ENCODE measurements at places on chromosomes 12 and 14.

DNA sequence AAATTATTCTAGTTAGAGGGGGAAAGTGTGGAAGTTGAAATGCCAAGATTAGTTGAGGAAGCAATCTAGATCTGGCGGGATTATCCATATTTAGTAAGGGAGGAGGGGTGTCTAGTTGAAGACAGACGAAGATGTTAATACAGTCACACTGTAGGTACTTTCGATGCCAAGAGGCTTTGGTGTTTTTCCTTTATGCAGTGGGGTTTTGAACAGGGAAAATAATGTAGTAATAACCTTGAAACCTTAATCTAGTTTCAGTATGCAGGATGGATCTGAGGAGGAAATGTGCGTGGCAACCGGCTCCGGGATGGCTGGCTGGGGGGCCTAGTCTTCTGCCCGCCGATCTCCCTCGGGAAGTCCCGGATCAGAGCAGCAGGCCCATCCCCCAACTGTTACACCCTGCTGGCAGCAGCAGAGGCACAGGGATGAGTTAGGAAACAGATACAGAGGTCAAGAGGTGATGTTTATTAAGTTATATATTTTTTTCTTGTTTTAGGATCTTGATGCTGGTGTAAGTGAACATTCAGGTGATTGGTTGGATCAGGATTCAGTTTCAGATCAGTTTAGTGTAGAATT, 27.4 kb downstream of the MDM2 start:
- no peak for DNase-seq

DNA sequence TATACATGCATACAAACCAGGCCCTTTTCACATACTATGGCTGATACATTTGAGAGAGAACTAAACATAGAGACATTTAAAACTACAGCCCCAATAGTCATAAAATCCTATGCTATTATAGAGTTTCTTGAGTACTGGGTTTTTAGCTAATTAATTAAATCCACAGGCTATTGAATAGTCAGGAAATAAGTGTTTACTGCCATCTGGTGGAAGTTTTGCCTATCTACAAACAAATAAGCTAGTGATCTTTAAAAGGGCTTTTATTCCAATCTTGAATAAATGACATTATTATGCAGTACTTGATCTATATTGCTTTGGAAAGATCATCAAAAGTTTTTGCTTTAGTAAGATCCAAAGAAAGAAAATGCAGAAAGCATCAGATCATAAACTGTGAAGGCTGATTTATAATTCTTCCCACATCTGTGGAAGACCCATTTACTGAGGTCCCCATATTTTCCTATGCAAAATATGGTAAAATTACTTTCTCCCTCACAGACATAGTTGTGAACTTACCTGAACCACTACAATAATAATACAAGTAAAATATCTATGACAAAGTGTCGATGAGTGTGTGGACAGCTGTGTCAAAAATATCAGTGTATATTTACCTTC, 131.3 kb downstream of the ITPR2 start:
- no peak for DNase-seq

DNA sequence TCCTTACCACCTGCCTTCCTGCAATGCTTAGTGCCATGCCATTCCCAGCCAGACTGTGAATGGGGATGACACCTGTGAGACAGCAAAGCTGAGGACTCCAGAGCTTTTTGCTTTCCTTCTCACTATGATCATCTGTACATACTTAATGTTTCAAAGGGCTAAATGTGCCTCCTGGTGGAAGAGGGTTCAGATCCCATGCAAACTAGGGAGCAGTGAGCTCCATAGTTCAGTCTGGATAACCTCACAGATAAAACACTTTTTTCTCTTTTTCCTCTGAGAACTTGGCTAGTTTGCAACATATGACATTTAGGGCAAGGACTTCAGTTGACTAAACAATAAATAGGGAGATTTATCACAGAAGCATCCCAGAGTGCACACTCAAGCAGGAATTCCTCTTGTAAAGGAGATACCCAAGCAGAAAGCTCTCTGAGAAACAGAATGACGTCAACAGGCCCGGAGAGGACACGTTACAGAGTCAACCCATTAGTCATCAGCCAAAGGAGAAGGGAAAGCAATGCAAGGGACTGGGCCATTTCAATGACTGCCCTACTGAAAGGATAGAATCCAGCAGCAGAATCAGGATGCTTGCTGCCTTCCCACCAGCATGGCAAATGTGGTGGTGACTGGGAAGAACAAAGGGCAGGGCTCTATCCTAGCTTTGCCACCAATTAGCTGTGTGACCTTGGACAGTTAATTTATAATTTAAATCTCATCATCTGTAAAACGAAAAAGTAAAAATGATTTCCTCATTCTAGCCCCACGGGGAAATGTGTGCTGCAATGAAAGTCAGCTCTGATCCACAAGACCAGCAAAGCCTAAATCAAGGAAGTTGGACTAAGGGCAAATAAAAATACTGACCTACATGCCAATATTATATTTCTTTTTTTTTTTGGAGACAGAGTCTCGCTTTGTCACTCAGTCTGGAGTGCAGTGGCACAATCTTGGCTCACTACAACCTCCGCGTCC, 80.8 kb upstream of the ACTN1 start:
- DNase-seq: no peak

DNA sequence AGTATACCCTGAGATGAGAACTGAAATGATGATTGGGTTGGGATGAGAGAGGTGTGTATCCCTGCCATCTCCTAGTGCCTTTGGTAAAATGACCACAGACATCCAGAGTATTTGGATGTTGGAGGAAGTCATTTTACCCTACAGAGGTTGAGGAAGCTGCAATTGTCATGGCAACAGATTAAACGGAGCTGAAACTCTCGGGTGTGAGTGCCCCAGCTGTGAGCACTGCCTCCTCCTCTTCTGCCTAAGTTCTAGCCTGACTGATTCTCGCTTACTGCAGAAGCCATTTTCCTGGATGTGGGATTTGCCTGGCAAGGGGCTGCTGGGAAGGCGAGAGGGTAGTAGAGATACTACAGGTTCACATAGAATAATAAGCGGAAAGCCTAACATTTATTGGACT, 10.3 kb upstream of the PPP4R4 start:
- DNase-seq: no peak

GRCh38 chr12:24066865-24067264, 117.4 kb upstream of the SOX5 start:
- DNase-seq: no peak

- no peak for DNase-seq
Measured at GRCh38 chr12:65522956-65523860, 244.7 kb downstream of the MSRB3 start.

GRCh38 chr14:104542871-104543830, 36.4 kb upstream of the C14orf180 start:
- DNase-seq: no peak

- no peak for DNase-seq
Measured at GRCh38 chr12:29901585-29901984, 117.8 kb upstream of the TMTC1 start.

- DNase-seq: no peak
Measured at GRCh38 chr12:57745485-57745881, 644 bp downstream of the TSPAN31 start.

GRCh38 chr12:108850854-108851573, 6.4 kb downstream of the SSH1 start:
- DNase-seq: no peak

DNA sequence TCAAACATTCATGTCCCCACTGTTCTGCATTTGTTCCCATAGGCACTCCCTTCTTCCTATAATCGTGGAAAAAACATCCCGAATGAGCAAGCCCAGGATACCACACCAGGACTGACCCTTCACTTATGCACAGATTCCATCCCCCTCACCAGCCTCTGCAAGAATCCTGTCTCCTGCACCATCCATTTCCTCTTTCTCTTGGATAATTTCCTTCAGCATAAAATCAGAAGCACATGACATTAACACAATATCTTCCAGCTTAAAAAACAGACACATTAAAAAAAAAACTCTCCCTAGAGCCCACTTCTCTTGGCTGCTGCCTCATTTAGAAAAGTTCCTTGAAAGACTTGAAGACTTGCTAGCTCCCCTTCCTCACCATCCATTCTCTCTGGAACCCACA, 120.9 kb upstream of the CPSF6 start:
- DNase-seq: no peak

DNA sequence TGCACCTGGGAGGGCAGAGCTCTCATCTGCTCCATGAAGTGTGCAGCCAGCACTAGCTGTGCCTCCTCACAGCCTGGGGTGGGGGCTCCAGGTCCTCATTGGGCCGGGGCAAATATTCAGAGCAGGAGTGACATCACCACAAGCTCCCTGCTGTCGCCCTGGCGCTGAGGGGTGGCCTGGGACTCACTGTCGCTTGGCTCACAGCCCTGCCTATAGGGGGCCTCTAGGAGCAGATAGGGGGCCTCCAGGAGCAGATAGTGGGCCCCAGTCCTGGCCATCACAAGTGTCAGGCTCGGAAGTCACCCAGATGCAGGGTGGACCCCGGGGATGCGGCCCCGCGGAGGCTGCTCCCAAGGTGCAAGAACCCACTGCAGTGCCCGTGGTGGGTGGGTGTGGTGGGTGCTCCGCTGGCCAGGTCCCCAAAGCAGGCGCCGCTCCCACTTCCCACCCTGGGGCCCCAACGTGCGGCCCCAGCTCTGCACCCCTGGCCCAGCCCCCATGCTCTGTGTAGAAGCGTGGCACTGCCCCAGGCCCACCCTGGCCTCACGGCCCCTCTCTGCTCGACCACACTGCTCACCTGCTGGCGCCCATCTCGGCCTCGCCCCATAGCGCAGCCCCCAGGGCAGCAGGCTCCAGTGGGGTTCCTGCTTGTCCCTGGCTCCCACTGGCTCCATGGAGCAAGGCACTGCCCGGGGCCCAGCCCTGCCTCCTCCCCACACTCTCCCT, 18.0 kb downstream of the SYNJ2BP start:
- DNase-seq: no peak

- DNase-seq: no peak
Measured at GRCh38 chr14:92005019-92005418, 34.8 kb downstream of the TRIP11 start.

DNA sequence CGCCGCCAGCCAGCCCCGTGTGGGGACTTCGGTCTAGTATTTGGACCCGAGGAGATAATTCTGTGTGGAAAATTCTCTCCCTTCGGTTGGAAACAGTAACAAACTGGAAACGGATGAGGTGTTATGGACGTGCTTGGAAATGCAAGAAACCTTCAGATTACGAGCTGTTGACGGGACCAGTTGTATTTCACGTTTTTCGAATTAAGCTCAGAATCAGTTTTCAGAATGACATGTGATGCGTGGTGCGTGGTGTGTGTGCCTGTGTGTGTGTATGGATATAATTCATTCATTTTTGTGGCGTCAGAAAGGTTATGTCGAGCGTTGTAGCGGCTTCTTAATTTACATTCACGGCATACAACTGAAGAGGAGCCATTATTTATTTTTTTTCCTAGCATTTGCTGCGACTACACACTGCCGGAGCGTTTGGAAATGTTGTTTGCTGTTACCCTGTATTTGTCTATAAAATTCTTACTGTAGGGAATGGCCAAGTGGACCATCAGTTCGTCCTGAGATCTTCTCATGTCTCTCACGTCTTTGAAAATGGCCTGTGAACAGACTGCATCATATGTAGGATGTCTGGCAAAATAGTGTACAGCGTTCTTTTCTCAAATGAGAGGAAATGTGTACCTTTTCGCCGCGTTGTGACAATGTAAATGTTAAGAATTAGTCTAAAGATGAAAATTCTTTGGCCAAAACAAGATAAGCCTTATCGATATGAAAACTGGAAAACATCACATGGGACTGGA, 1.3 kb downstream of the TRAF3 start:
- DNase-seq: no peak

DNA sequence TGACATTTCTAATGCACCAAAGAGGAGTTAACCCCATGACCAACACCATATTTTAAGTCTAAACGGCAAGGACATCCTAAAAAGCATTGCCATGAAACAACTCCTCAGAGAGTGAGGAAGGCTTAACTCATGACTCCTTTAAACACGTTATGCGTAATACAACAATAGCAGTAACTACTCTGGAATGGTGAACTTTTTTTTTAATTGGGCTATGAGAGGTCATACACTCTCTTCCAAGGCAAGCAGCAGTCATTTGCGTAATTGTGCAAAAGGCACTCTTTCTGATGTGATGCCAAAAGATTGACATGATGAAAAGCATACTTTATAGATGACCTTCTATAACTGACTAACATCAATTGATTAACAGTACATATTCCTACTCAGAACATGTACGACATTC, 39.4 kb downstream of the RHOJ start:
- DNase-seq: no peak

DNA sequence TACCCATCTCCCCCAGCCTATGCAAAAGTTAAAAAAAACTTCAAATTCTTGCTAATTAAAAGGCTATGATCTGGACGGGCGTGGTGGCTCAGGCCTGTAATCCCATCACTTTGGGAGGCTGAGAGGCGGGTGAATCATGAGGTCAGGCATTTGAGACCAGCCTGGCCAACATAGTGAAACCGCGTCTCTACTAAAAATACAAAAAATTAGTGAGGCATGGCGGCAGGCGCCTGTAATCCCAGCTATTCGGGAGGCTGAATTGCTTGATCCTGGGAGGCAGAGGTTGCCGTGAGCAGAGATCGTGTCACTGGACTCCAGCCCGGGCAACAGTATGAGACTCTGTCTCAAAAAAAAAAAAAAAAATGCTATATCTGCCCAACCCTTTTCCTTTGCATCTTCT, 925.4 kb downstream of the GALC start:
- DNase-seq: no peak

GRCh38 chr12:49689785-49690184, 17.4 kb downstream of the FMNL3 start:
- no peak for DNase-seq

GRCh38 chr12:89899651-89900050, 191.0 kb upstream of the ATP2B1 start:
- no peak for DNase-seq

- DNase-seq: no peak
Measured at GRCh38 chr12:27337376-27337775, 4.7 kb downstream of the BMAL2 start.

DNA sequence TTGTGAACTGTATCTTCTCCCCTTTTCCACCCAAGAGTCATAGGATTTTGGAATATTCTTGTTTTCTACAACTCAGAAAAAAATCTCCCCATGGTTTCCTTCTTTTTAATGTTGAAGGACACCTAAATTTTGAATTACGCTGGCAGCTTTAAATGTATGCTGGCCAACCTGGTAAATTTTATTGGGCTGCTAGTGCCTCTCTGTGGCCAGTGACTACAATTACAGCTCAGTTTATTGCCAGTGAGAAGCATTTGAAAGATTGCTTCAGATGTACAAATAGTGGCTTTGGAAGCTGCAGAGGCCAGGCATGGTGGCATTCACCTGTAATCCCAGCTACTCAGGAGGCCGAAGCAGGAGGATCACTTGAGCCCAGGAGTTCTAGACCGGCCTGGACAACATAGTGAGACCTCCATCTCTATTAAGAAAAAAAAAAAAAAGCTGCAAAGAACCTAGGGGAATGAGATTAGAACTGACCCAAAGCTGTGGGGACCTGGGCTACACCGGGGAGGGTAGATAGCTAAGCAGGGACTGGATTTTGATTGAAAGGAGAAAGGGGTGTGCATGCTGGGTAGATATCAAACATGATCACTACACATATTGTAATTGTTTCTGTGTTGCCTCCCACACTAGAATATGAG, 7.6 kb upstream of the RAB21 start:
- no peak for DNase-seq

DNA sequence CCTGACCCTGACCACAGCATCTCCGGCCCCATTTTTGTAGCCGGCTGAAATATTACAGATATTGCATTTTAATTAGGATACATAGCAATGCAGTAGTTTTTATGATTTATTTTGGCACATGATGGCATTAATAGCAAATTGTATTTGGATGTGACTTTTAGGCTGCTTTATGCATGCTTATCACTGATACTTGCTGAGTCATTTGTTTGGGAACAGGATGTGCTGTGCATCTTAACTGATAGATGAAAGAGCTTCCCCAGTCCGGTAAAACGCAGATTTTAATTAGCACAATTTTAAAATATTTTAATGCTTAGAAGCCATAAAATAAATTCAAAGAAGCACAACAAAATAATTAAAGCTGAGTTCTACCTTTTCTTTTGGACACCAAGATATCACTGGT, 90.7 kb downstream of the OTOGL start:
- DNase-seq: no peak

Data from Panc1 (cell line).